ENCODE measurements at places on chromosomes 2 and 18. TPM values are rescaled to one million over a fixed set of nuclear protein-coding genes. Genes with fewer than 3 reads are reported as not detected.

DNA sequence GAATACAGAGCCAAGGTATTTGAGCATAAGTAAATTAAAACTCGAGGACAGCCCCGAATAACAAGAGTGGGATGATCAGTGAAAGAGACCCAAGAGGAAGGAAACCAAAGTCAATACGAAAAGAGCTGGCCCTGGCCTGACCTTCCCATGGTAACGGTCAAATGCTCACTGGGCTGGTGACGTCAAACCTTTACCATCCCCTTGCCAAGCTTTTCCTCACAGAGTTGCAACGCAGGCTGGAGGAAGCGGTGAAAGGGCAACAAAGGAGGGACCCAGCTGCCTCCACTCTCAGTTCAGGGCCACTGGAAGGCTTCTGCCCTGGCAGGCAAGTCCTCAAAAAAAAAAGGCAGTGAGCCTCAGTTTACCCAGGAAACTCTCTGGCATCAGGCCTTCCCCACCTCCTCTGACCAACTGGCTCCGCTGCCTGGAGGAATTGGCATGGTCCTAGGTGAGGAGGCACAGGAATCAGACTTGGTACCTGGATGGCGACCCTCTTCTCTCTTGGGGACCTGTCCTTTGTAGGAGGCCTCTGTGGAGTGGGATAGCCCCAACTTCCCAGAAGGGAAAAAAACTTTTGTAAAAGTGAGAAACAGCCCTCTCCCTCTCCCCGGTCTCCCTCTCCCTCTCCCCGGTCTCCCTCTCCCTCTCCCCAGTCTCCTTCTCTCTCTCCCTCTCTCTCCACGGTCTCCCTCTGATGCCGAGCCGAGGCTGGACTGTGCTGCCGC, 212.4 kb downstream of the ANAPC1 start:
- H3K4me3 ChIP-seq = no peak overlapping the region
- DNase-seq = peak; percentile 34
- no peaks in the 10 kb centered on the region for H3K27me3 ChIP-seq
- H3K27ac ChIP-seq = no peak overlapping the region

The PDE11A gene
- 0.05 TPM for total RNA-seq

GRCh38 chr2:239721991-239722759, 303.0 kb downstream of the NDUFA10 start:
- no peaks in the 10 kb centered on the region for H3K4me1 ChIP-seq
- no peaks in the 10 kb centered on the region for H3K36me3 ChIP-seq
- no peak overlapping the region for H3K27ac ChIP-seq
- no peaks in the 10 kb centered on the region for H3K27me3 ChIP-seq
- H3K4me3 ChIP-seq = no peak overlapping the region

GRCh38 chr2:71212336-71212735, 14.6 kb downstream of the PAIP2B start:
- DNase-seq = no peak
- no peaks in the 10 kb centered on the region for H3K4me1 ChIP-seq
- peaks cover 54% of the 10 kb centered on the region for H3K27me3 ChIP-seq
- no peak overlapping the region for H3K4me3 ChIP-seq
- H3K36me3 ChIP-seq = no peaks in the 10 kb centered on the region

DNA sequence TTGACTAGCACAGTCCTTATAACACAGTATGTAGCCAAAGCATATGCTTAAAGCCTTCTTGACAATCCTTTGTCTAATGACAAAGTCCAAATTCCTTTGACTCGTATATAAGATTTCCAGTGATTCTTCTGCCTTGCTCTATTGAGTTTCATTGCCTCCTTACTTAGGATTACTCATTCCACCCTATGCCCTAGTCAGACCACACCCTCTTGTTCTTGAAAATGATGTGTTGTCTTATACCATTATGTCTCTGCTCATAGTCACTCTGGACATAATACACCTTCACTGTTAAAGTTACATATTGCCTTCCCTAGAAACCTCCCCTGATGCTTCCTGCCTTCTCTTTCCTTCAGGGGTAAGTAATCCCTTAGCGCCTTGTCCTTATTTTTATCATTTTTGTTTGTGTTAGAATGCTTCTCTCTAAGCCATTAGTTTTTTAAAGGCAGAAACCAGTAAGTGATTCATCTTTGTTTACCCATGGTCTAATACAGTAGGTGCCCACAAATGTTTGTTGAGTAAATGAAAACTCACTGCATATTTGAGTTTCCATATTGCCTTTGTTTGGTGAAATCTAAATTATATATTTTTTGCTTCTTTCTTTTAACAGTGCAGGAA, 19.3 kb downstream of the GPD2 start:
- DNase-seq = no peak
- H3K4me1 ChIP-seq = peaks cover 40% of the 10 kb centered on the region
- H3K36me3 ChIP-seq = peaks cover 3% of the 10 kb centered on the region
- H3K27me3 ChIP-seq = no peaks in the 10 kb centered on the region
- H3K4me3 ChIP-seq = no peak overlapping the region
- peak overlapping the region; percentile 39 for H3K27ac ChIP-seq

The KCTD18 gene
- total RNA-seq = 19.1 TPM

- no peaks in the 10 kb centered on the region for H3K27me3 ChIP-seq
- DNase-seq = no peak
- no peaks in the 10 kb centered on the region for H3K36me3 ChIP-seq
- peak overlapping the region; percentile 38 for H3K27ac ChIP-seq
Observed at GRCh38 chr2:10303694-10304378, 1.1 kb downstream of the HPCAL1 start.

The ITGAV gene
- total RNA-seq = 146 TPM

GRCh38 chr18:48592540-48593171, 53.8 kb downstream of the CTIF start:
- H3K4me3 ChIP-seq = no peak overlapping the region
- DNase-seq = no peak
- peaks cover 63% of the 10 kb centered on the region for H3K4me1 ChIP-seq

The C18orf32 gene
- total RNA-seq = 47.8 TPM

GRCh38 chr2:205972113-205972512, 113.9 kb downstream of the INO80D start:
- peak; percentile 13 for DNase-seq
- H3K27me3 ChIP-seq = peaks cover 21% of the 10 kb centered on the region
- peaks cover 5% of the 10 kb centered on the region for H3K4me1 ChIP-seq

GRCh38 chr2:54735636-54736035, 12.2 kb downstream of the EML6 start:
- no peak overlapping the region for H3K27ac ChIP-seq
- H3K4me3 ChIP-seq = no peak overlapping the region
- H3K4me1 ChIP-seq = no peaks in the 10 kb centered on the region
- no peaks in the 10 kb centered on the region for H3K36me3 ChIP-seq
- peak; percentile 30 for DNase-seq

DNA sequence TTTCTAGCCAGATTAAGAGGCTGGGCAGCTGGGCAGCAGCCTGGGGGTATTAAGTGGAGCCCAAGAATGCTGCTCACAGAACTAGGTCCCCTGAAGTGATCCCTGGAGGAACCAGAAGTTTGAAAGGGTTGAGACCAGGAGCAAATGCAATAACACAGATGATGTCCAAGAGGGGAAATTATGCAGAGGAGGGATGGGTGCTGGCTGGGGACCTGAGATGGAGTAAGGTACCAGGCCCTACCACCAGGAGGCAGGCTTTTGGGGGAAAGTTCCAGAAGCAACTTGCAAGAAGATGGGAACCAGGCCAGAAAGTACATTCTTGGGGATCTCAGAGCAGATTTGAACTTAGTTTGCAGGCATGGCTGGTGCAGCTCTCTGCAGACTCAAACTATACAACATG, 175.1 kb downstream of the NCK2 start:
- no peak overlapping the region for H3K4me3 ChIP-seq
- DNase-seq = no peak
- peaks cover 9% of the 10 kb centered on the region for H3K27me3 ChIP-seq
- no peaks in the 10 kb centered on the region for H3K4me1 ChIP-seq

- H3K4me1 ChIP-seq = no peaks in the 10 kb centered on the region
- H3K27me3 ChIP-seq = peaks cover 23% of the 10 kb centered on the region
- no peaks in the 10 kb centered on the region for H3K36me3 ChIP-seq
- no peak for DNase-seq
- no peak overlapping the region for H3K4me3 ChIP-seq
Observed at GRCh38 chr2:41698678-41699422, 349.0 kb upstream of the PKDCC start.

The SP140 gene
- total RNA-seq = 1.0 TPM

DNA sequence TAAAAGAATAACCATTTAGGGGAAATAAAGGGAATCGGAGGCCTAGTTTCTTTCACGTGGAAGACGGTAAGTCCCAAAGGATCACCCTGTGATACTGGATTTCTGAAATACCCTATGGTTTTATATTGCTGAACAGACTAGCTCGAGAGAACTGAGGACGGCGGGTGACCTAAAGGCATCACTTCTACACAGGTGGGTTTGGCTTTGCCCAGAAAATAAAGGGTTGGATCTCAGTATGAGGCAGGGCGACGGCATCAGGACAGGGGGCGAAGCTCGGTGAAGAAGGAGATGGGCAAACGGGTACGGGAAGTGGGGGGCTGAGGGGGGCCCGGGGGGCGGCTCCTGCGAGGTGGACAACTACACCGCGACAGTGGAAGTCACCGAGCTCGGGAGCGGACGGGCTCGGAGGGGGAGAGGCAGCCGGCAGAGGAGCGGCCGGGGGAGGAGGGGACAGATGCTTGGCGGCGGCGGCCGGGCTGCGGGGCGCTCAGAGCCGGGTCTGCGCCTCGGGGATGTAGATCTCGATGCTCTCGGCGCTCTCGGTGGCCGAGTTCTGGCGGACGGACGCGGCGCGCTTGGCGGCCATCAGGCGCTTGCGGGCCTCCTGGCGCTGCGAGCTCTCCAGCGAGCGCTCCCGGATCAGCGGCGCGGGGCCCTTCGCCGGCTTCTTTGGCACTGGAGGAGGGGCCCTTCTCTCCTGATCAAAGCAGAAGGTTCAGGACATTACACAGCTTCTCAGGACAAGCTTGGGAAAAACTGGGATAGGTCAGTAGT, 48.9 kb downstream of the TGIF1 start:
- peaks cover 25% of the 10 kb centered on the region for H3K4me1 ChIP-seq
- no peak for DNase-seq
- peak overlapping the region; percentile 73 for H3K4me3 ChIP-seq
- no peak overlapping the region for H3K27ac ChIP-seq

DNA sequence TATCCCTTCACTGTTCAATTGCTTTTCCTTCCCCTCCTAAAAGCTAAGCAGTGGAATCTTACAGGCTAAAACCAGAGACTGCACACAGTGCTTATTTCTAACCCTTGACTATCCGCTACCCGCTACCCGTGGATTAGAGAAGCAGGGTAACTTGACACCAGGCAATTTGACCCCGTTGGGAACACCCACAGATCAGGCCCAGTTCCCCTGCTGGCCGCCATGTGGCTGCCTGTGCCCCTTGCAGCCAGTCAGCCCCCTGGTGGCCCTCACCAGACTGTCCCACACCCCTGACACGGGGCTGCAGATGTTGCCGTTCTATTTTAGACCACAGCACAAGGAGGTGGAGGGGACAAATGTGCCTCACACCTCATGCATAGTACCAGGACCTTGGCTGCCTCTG, 74.8 kb downstream of the TXNL1 start:
- no peak for DNase-seq
- H3K36me3 ChIP-seq = no peaks in the 10 kb centered on the region
- H3K27me3 ChIP-seq = peaks cover 6% of the 10 kb centered on the region
- peaks cover 6% of the 10 kb centered on the region for H3K4me1 ChIP-seq
- no peak overlapping the region for H3K27ac ChIP-seq

GRCh38 chr18:55811925-55812324, 223.9 kb upstream of the TCF4 start:
- no peak overlapping the region for H3K27ac ChIP-seq
- H3K4me3 ChIP-seq = no peak overlapping the region
- no peaks in the 10 kb centered on the region for H3K36me3 ChIP-seq
- peaks cover 6% of the 10 kb centered on the region for H3K4me1 ChIP-seq
- no peak for DNase-seq
- H3K27me3 ChIP-seq = no peaks in the 10 kb centered on the region

GRCh38 chr2:24509425-24509824, 18.4 kb downstream of the NCOA1 start:
- no peak overlapping the region for H3K4me3 ChIP-seq
- DNase-seq = no peak
- H3K36me3 ChIP-seq = peaks cover 3% of the 10 kb centered on the region
